ENCODE measurements at places on chromosomes 4 and X.
A peak's percentile ranks its signal among the peaks of the same experiment; 100 is the strongest.

- no peak for DNase-seq
Observed at GRCh38 chr4:8539661-8540060, 40.5 kb upstream of the GPR78 start.

GRCh38 chr4:39302901-39303300 is 63.3 kb downstream of the RFC1 start:
- DNase-seq, result no peak

GRCh38 chr4:3521621-3522325 is 10.4 kb downstream of the LRPAP1 start:
- no peak for DNase-seq

- DNase-seq, result no peak
Observed at GRCh38 chr4:123350191-123350544, 46.4 kb upstream of the SPRY1 start.

GRCh38 chr4:163688856-163689255 is 194.4 kb downstream of the TMA16 start:
- no peak for DNase-seq

GRCh38 chr4:39032218-39033085 is at the start of gene TMEM156:
TMEM156 (minus strand) TSS chr4:39032409; CDS start chr4:39032313, 96 bp downstream.
- peak; percentile 52 for DNase-seq

DNA sequence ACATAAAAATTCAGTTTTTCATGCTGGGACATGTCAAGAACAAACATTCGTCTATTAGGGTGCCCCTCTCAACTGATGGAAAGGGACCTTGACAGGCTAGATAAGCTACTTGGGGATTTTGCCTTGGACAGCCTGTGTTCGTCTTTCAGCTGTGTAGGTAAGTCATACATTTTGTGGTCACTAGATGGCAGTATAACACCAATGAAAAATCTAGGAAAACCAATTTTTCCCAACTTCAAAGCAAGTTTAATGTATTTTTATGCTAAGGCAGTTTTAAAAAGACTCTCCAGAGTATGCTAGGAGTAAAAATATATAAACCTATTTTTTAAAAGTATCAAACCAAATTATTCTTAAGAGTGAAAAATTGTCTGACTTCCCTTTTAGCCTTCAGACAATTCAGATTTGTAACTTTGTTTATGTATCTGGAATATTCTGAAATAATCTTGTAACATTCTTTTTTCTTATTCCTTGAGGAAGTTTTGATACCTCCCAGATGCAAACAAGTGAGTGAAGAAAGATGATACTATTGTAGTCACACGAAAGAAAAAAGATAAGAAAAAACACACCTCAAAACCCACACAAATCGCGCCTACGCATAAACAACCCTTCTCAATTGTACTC is 158.3 kb downstream of the CPE start:
- peak; percentile 43 for DNase-seq

GRCh38 chr4:122285285-122285684 is 93.5 kb upstream of the ADAD1 start:
- DNase-seq, result peak; percentile 8

- no peak for DNase-seq
Observed at GRCh38 chr4:101175896-101176676, 171.2 kb downstream of the PPP3CA start.

DNA sequence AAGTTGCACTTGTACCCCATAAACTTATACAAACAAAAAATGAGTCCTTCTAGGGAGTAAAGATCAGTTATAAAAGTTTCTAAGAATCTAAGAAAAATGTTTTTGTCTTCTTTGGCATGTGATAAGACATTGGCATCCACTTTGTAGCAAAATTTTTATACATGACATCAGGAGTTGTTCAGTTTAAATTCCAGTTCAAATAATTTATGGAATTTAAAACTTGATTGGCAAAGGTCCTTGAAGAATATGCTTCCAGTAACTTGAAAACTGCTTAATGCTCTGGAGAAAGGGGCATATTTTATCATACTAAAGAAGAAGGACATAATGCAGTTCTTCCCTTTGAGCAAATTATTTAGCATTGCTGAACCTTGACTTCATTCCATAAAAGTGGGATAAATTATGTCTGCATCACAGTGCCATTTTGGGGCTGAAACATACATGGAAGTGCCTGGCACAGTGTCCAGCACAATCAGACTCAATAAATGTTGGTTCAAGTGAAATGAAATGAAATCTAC is 163.3 kb upstream of the IL15 start:
- no peak for DNase-seq

GRCh38 chrX:10397349-10397748 is 223.0 kb downstream of the MID1 start:
- no peak for DNase-seq

DNA sequence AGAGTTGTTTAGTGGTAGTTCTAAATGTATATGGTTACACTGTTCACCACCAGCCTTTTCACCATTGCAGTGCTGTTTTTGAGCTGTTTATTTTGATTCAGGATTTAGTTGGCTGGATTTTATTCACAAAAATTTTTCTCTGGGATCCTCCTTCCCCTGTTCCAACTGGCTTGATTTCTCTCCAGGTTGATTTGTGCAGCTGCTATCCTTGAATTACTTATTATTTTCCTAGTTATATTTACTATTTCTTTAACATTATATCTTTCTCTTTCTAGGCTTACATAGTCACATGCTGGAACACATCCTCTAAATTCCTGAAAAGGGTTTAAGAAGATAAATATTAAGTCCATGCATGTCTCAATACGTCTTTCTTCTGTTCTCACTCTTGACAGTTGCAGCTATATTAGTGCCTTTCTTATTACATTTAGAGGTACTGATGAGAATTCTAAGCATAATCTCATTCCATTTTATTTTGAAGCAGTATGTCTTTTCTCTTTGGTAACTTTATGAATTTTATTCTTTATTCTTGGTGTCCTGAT is 82.2 kb downstream of the SUPT20HL2 start:
- no peak for DNase-seq

GRCh38 chr4:113293674-113294073 is 244.2 kb downstream of the ANK2 start:
- DNase-seq, result peak; percentile 11

- DNase-seq, result no peak
Observed at GRCh38 chr4:162659716-162660115, 495.9 kb upstream of the FSTL5 start.

GRCh38 chrX:105282077-105282476 is 61.6 kb upstream of the TEX13A start:
- DNase-seq, result peak; percentile 14

DNA sequence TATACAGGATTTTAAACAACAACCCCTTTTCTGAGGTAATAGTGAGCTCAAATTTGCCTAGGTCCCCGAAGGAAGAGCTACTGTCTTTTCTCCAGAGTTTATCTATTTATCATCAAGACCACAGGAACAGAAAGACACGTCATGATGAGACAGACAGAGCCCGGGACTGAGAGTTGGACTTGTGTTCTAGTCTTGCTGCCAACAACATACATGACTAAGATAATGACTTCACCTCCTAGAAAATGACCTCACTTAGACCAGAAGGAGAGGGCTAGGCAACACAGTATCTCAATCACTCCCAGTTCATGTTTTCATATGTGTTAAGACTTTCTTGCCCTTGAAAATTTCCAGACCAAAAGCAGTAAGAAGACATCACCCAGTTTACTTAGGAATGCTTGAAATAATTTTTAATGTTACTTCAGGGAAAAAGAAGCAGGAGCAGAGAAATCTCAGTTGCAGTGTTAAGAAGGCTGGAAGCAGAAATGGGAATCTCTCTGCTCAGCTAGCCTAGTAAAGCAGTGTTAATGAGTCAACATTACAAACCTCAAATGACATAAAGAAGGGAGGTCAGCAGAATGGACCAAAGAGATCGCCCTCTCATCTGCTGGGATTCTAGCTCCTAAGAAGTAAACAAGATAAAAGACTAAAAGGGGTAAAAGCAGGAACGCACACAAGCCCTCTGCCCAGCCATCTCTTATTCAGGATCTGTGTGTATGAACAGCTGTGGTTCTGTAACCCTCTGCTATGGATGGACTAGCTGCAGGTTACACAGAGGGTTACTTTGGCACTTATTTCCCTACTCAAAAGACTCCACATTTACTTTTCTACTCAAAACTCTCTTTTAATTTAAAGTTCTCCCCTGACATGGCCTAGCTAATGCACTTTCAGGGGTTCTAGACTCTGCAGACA is 24.8 kb downstream of the PDGFC start:
- DNase-seq, result peak; percentile 98

DNA sequence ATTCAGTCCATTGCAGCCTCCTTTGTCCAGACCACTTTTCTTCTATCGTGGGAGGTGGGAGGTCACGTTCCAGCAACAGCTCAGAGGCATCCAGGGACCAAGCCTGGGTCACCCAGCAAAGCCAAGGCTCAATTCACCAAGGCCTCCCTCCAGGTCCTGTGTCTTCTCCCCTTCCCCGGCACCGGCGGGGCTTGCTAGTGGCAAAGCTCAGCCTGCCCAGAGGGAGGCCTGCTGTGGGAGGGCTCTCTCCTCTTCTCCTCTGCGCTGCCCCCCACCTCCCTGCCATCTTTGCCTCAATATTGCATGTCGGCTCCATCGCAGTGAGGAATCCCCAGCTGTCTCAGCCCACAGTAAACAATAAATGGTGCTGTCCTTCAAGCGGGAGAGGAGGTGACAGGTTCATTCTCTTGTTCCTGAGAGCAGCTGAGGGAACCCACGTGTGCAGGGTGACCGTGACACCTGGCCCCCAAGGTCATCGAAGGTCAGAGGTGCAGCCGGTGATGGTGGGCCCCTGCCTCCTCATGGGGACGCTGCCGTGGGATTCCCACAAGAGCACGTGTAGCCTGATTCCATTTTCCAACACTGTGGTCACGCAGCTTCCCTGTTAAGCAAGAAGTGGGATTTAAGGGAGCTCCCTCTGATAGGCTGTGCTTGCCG is 111.5 kb upstream of the PSAPL1 start:
- no peak for DNase-seq

DNA sequence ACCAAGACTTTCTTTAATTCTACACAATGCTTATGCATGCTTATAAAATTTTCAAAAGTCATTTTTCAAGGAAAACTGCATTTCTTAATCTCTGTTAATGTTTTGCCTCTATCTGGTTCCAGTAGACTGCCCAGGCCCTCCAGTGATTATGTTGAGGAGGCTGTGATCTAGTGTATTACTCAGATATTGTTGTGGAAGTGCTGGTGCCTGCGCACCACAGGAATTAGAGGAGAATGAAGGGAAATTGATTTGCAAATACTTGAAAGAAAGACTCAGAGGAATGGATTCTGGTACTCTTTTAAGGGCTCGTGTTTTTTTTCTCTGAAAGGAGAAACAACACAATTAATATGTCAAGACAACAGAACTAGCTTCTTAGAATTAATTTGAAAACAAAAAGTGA is 1015.1 kb downstream of the RPA4 start:
- DNase-seq, result peak; percentile 61

DNA sequence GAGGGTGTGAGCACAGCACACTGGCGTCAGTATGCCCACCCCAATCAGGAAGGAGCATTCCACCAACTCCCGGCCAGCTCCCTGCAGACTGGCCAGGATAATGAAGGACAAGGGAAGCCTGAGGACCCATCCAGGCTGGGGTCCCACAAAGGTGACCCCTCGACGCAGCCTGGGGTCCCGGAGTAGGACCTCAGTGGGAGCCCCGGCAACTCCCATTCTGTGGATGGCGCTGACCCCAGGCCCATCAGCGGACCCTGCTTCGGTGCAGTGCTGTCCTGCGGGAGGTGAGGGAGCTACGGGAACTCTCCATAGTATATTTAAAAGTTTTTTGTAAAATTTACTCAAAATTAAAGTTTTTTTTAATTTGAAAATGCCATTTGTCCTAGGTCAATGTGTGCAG is 137.7 kb upstream of the NKX1-1 start:
- DNase-seq, result no peak

- no peak for DNase-seq
Observed at GRCh38 chrX:30153175-30153880, 62.0 kb upstream of the MAGEB2 start.

DNA sequence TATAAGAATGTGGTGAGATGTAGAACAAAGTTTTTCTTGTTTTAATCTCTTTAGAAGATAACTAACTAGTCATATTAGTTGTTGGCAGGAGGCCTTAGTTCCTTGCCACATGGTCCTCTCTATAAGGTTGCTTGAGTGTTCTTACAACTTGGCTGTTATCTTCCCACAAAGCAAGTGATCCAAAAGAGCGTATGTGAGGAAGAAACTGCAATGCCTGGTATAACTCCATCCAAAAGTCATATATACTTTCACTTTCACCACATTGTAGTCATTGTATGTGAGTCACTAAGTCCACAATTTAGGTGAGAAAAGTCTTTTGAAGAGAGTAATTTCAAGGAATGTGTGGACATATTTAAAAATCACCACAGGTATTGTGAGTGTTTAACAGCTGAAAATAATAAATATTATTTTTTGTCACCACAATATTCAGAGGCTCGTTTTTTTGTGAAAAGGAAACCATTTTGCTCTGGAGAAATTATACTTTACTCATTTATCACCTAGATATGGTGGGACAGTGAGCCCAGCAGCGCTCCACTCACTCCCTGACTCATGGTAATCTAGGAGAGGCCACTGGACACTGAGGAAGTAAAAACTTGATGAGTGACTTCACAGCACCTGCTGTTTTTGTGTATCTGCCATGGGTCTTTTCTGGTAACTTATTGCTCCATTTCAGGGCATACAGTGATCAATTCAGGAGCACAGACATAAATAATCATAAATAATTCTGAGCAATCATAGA is 369.4 kb upstream of the NDST3 start:
- no peak for DNase-seq

- no peak for DNase-seq
Observed at GRCh38 chr4:31114816-31115215, 394.6 kb downstream of the PCDH7 start.

DNA sequence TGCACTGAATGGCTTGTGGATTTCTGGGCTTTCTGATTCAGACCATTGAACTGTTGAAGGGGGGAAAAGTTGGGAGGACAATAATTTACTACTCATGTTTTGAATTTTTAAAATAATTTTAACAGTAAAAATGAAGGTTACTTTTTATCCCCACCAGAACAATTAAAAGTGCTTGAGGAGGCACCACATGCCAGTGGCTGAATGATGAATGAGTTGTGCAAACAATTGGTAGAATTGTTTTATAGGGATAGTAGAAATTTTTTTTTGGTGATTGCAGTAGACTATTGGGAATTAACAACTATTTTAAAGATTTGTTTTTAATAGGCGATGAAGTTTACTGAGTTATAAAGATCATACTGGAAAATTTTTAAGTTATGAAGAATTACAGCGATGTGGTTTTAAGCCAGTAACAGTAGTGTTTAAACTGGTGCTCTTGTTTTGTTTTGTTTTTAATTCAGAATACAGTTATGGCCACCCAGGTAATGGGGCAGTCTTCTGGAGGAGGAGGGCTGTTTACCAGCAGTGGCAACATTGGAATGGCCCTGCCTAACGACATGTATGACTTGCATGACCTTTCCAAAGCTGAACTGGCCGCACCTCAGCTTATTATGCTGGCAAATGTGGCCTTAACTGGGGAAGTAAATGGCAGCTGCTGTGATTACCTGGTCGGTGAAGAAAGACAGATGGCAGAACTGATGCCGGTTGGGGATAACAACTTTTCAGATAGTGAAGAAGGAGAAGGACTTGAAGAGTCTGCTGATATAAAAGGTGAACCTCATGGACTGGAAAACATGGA is 2.7 kb downstream of the REST start:
- peak; percentile 2 for DNase-seq

DNA sequence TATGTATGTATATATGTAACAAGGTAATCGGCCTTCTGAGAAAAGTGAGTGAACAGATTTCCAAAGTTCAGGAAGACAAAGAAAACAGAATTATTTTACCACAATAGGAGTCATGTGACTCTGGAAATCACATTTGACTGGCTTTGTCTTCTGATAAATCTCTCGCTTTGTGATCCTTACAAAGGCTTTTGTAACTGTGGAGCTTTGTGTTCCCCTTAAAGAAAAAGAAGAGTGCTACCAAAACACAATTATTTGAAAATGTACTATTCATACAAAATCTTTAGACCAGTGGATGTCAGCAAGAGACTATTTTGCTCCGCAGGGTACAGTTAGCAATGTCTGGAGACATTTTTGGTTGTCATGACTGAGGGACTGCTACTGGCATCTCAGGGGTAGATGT is 238.8 kb downstream of the LDB2 start:
- no peak for DNase-seq

Data from fibroblast of skin of right quadriceps (primary cell).